ENCODE measurements at places on chromosomes 2 and 18.

DNA sequence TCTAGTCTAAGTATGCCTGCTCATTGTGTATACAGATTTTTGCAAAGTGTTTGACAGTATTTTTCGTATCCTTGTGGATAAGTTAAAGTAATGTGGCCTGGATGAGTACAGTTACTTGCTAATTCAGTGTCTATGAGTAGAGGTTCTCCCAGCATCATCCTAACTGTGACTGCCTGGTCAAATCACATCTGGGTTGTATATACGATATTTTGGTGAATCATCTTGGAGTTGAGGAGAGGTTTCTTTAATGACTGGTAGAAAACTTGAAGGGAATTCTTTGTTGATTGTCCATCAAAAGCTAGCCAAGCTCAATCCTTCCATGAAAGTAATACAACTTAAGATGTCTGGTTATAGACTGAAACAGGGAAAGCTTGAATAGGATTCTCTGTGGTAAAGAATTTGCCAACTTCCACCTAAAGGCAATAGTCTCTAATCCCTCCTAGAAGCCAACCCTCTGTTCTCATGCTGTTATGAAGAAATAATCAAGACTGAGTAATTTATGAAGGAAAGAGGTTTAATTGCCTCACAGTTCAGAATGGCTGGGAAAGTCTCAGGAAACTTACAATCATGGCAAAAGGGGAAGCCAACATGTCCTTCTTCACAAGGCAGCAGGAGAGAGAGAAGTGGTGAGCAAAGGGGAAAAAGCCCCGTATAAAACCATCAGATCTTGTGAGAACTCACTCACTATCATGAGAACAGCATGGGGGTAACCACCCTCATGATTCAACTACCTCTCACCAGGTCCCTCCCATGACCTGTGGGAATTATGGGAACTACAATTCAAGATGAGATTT, 19.4 kb upstream of the RALBP1 start:
- no peaks in the 10 kb centered on the region for H3K36me3 ChIP-seq
- no peak overlapping the region for H3K27ac ChIP-seq
- H3K4me1 ChIP-seq, result no peaks in the 10 kb centered on the region
- H3K27me3 ChIP-seq, result no peaks in the 10 kb centered on the region
- no peak for DNase-seq

GRCh38 chr2:127615511-127616166, 30.3 kb upstream of the GPR17 start:
- no peak for DNase-seq
- H3K27me3 ChIP-seq, result peaks cover 10% of the 10 kb centered on the region
- H3K36me3 ChIP-seq, result peaks cover 2% of the 10 kb centered on the region
- no peak overlapping the region for H3K27ac ChIP-seq
- no peaks in the 10 kb centered on the region for H3K4me1 ChIP-seq

GRCh38 chr2:240553956-240554480, 3.8 kb downstream of the ANKMY1 start:
- peaks cover 18% of the 10 kb centered on the region for H3K4me1 ChIP-seq
- no peak overlapping the region for H3K4me3 ChIP-seq
- H3K36me3 ChIP-seq, result peaks cover 28% of the 10 kb centered on the region
- H3K27me3 ChIP-seq, result no peaks in the 10 kb centered on the region
- no peak overlapping the region for H3K27ac ChIP-seq

DNA sequence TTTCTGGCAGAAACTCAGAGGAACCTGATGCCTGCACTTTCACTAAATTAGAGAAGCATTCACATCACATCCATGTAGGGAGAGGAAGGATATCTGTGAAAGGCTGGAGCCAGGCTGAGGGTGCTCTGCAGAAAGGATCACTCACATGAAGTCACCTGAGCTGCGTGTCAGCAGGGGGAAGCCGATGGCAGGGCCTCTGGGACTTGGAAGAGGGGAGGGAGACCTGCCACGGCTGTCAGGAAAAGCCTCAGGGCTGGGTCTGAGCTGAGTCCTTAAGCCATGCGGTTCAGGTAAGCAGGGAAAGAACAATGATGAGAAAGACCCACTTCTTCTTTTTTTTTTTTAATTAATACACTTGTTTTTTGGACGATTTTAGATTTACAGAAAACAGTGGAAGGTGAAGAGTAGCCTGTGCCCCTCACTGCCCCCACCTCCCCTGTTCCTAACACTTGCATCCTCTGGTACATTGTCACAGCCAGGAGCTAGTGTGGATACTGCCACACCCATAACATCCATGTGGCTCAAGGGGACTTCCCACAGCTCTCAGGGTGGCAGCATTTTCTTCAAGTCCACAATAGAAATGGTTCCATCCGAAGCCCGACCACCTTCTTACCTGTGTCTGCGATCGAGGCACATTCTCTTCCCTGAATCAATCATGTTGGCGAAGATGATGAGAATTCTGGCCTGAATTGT, 156.5 kb upstream of the TPO start:
- H3K36me3 ChIP-seq, result no peaks in the 10 kb centered on the region
- no peaks in the 10 kb centered on the region for H3K4me1 ChIP-seq
- H3K4me3 ChIP-seq, result no peak overlapping the region
- no peak for DNase-seq
- H3K27me3 ChIP-seq, result no peaks in the 10 kb centered on the region

- peaks cover 10% of the 10 kb centered on the region for H3K27me3 ChIP-seq
- H3K4me1 ChIP-seq, result no peaks in the 10 kb centered on the region
- no peak overlapping the region for H3K4me3 ChIP-seq
- H3K27ac ChIP-seq, result no peak overlapping the region
- H3K36me3 ChIP-seq, result no peaks in the 10 kb centered on the region
These were observed 182.8 kb downstream of the SH3RF3 start for GRCh38 chr2:109311771-109312170.

GRCh38 chr18:73270920-73271634, 403.3 kb upstream of the NETO1 start:
- no peak overlapping the region for H3K4me3 ChIP-seq
- H3K27me3 ChIP-seq, result no peaks in the 10 kb centered on the region
- H3K27ac ChIP-seq, result no peak overlapping the region
- no peaks in the 10 kb centered on the region for H3K4me1 ChIP-seq

DNA sequence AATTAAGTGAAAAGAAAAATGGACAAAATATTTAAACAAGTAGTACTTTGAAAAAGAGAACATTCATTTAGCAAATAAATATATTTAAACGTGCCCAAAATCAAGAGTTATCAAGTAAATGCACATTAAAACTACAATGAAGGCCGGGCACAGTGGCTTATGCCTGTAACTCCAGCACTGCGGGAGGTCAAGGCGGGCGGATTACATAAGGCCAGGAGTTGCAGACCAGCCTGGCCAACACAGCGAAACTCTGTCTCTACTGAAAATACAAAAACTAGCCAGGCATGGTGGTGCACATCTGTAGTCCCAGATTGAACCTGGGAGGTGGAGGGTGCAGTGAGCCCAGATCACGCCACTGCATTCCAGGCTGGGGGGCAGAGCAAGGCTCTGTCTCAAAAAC, 9.8 kb downstream of the STAM2 start:
- H3K36me3 ChIP-seq, result peaks cover 8% of the 10 kb centered on the region
- no peak overlapping the region for H3K27ac ChIP-seq
- peaks cover 19% of the 10 kb centered on the region for H3K4me1 ChIP-seq

DNA sequence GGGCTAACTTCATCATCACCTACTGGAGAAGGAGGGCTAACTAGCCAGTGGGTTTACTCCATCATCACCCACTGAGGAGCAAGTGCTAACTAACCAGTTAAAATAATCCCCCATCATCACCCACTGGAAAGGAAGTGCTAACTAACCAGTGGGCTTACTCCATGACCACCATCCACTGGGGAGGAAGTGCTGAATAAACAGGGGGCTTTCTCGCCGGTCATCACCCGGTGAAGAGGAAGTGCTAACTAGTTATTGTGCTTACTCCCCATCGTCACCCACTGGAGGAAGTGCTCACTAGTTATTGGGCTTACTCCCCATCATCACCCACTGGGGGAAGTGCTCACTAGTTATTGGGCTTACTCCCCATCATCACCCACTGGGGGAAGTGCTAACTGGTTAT, 124.4 kb upstream of the SALL3 start:
- no peak overlapping the region for H3K4me3 ChIP-seq
- H3K36me3 ChIP-seq, result no peaks in the 10 kb centered on the region
- H3K27ac ChIP-seq, result no peak overlapping the region
- peaks cover 3% of the 10 kb centered on the region for H3K27me3 ChIP-seq
- no peaks in the 10 kb centered on the region for H3K4me1 ChIP-seq

- H3K4me3 ChIP-seq, result no peak overlapping the region
- DNase-seq, result no peak
- H3K4me1 ChIP-seq, result no peaks in the 10 kb centered on the region
- peaks cover 10% of the 10 kb centered on the region for H3K27me3 ChIP-seq
- no peak overlapping the region for H3K27ac ChIP-seq
These were observed 194.9 kb upstream of the HAAO start for GRCh38 chr2:42987112-42987922.

DNA sequence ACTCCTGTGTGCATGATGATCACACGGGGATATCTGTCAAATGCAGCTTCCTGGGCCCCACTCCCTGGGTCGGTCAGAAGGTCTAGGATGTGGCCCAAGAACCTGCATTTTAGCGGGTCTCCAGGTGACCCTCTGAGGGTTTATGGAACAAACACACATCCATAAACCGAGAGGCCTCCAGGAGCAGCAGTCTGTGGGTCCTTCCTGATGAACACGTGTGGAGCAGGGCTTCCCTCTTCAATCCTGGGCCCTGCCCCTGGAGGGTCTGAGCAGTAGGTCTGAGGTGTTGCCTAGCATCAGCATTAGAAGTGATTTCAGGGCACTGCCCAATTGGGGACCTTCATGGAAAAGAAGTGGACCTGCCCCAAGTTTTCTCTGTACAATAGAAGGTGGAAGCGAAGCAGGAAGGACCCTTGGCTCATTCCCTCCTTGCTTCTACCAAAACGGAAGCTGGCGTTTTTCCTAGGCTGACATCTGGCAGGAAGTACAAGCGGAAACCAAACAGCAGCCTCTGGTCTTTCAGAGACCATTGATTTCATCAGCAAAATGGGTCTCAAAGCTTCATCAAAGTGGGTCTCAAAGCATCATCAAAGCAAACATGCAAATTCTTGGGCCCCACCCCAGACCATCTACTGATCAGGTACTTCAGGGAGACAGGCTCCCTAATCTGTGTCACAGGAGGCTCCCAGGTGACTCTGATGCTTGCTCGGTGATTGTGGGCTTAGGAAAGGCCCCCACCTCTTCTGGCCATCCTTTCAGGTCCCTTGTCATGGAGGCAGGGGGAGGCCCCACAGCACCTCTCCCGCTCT, 30.7 kb downstream of the INO80C start:
- no peak for DNase-seq
- peaks cover 9% of the 10 kb centered on the region for H3K4me1 ChIP-seq
- peaks cover 2% of the 10 kb centered on the region for H3K27me3 ChIP-seq
- H3K4me3 ChIP-seq, result no peak overlapping the region
- H3K27ac ChIP-seq, result no peak overlapping the region

- peaks cover 10% of the 10 kb centered on the region for H3K27me3 ChIP-seq
- H3K4me1 ChIP-seq, result no peaks in the 10 kb centered on the region
- DNase-seq, result no peak
These were observed 20.4 kb upstream of the FEZ2 start for GRCh38 chr2:36618381-36618780.

DNA sequence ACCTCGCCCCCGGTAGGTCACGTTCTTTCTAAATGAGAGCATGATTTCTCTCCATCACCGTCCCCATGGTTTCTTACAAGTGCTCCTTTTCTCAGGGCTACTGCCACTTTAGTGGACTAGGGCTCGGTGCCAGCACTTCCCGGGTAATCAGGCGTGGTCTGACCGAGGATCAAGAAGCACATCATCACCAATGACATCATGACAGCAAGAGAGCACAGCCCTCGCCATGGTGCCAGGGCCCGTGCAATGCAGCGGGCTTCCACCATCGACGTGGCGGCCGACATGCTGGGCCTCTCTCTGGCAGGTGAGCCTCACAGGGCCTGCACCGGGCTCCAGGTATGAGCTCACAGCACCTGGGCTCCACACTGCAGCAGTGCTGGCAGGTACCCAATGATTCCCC, 75.2 kb downstream of the INPP4A start:
- no peak overlapping the region for H3K27ac ChIP-seq
- peaks cover 53% of the 10 kb centered on the region for H3K4me1 ChIP-seq
- no peaks in the 10 kb centered on the region for H3K27me3 ChIP-seq
- no peak overlapping the region for H3K4me3 ChIP-seq
- DNase-seq, result no peak
- peaks cover 25% of the 10 kb centered on the region for H3K36me3 ChIP-seq

- H3K27me3 ChIP-seq, result no peaks in the 10 kb centered on the region
- no peak overlapping the region for H3K4me3 ChIP-seq
- no peaks in the 10 kb centered on the region for H3K36me3 ChIP-seq
- no peak for DNase-seq
These were observed 499.5 kb upstream of the MYT1L start for GRCh38 chr2:2830576-2830975.

DNA sequence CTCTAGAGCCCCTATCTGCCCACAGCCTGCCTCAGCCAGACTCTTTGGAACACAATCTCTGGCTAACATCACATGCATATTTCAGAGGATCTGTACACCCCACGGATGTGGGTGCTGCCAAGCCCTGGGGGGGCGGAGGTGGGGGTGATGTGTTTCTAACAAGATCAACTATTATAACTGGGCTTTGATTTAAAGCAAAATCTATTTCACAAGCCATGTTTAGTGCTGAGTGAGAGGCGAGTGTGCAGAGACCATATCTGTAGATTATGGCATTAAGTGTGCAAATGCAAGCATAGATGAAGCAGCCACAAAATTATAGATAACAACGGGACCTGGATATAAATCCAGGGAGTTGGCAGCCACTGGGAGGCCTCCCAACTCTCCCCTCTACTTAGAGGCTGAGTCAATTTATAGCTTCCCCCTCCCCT, 135.8 kb upstream of the SMAD2 start:
- H3K27me3 ChIP-seq, result peaks cover 14% of the 10 kb centered on the region
- no peak overlapping the region for H3K27ac ChIP-seq
- H3K4me3 ChIP-seq, result no peak overlapping the region

DNA sequence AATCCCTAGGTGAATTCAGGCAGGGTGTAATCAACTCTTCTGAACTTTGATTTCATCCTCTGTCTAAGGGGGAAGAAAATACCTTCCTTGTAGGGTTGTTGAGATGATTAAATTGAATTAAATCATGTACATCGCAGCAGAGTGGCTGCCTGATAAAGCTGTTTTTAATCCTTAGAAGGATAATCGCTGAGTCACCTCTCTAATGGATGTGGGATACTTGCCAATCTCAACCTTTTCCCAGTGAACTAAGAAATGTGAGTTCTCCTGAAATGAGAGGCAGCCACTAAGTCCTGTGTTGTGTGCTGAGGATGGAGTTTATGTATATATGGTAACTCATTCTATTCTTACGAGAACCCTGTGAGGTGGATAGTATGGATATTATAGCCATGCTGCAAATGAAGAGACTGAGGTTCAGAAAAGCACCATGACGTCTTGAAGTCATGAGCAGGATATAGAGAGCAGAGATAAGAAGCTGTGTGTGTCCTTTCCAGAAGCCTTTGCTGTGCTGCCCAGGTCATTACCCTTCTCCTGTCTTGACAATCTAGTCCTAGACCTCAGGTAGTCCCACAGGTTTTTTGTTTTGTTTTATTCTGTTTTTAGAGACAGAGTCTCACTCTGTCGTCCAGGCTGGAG, 93.3 kb downstream of the HNRNPLL start:
- H3K36me3 ChIP-seq, result no peaks in the 10 kb centered on the region
- no peak for DNase-seq
- peaks cover 16% of the 10 kb centered on the region for H3K4me1 ChIP-seq
- no peak overlapping the region for H3K4me3 ChIP-seq
- H3K27me3 ChIP-seq, result peaks cover 2% of the 10 kb centered on the region

All from activated T-helper 1 cell treated with anti-CD3 and anti-CD28 coated beads, Interleukin-12 subunit alpha, Interleukin-12 subunit beta, Interleukin-2, Interleukin-4 antibody, amounts not matched to agents 30 ng/mL and 10 ng/mL and 1 ng/mL, durations not matched to agents 14 hours and 24 hours and 36 hours (primary cell).